ENCODE measurements at places on chromosomes 7 and 10. TPM values are rescaled to one million over a fixed set of nuclear protein-coding genes. Genes with fewer than 3 reads are reported as not detected.

DNA sequence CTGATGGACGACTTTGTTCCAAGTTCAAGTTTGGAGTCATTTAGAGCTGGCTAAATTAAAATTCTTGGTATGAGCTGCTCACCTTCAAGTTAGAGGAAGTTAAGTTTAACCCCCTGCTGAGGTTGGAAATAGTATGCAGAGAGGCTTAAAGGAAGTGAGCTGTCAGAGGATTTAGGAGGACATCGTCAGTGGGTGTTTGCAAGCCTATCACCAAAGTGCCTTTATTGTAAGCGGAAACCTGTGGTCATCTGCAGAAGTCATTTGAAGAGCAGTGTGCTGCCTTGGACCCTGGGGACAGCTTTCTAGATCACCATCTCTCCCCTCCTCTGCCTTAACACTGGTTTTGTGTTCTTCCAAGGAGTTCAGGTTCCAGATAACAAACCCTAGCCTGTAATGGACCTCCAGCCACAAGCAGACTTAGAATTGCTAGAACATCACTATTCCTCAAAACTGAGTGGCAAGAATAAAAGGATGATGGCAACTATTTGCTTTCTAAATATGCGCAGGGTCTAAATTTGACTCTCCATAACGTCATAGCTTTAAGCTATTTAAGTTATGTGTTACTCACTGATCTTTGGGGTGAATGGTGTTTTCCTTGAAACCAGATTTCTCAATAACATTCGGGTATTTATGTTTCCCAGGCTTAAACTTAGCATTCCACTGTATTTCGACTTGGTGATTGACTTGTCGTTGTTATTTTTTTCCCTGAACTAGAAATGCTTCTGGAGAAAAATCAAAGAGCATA is 93.4 kb downstream of the SLC39A12 start:
- DNase-seq, result peak; percentile 30

DNA sequence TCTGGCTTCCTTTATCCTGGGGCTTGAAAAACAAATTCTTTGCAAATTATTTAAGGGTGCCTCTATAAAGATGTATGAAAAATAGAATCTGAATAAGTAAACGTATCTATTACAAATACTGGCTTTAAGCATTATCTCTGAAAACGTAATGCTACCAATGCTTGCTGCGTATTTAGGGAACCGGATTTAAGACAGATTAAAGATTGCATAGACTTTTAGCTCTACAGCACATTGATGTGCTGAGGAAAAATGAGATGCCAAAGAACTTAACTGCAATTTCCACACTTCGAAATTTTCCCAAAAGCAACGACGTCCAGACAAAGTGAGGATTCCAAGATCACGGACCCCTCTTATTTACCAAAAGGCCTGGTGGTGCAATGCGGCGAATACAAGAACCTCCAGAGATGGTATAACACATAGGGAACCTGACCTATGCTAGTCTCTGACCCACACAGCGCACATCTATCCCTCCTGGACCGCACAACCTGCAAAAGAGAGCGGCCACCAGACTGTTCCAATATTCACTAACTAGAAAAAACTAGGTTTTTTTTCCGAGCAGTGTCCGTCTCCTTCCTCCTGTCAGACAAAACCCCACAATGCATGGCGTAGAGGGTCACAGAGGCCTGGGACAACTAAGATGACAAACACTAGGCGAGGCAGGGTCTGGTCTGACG is 34.3 kb upstream of the PHF14 start:
- no peak for DNase-seq

- DNase-seq, result peak; percentile 92
Observed at GRCh38 chr10:43846187-43846680, 197.6 kb upstream of the ZNF32 start.

DNA sequence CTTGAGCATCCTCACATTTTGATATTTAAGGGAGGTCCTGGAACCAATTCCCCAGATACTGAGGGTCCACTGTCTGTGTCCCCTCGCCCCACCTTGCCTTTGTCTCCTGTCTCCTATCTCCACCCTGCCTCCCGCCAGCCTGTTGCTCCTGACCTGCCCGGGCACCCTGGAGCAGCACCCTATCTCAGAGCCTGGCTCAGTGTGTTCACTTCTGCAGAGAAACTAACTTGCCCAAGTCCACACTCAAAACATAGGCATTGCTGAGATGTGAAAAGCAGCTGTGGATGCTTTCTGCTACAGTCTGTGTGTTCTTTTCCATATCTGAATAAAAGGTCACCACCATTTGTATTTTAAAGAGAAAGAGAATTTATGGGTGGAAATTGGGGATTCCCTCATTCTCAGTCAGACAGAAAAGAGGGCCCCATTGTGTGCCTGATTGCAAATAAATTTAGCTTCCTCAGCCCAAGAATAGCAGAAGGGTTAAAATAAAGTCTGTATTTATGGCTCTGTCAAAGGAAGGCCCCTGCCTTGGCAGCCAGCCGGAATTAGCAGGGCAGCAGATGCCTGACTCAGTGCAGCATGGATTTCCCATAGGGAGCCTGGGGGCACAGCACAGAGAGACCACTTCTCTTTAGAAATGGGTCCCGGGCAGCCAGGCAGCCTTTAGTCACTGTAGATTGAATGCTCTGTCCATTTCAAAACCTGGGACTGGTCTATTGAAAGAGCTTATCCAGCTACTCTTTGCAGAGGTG is 161.3 kb downstream of the EGFR start:
- peak; percentile 27 for DNase-seq

- no peak for DNase-seq
Observed at GRCh38 chr10:121662945-121663917, 65.0 kb upstream of the FGFR2 start.

DNA sequence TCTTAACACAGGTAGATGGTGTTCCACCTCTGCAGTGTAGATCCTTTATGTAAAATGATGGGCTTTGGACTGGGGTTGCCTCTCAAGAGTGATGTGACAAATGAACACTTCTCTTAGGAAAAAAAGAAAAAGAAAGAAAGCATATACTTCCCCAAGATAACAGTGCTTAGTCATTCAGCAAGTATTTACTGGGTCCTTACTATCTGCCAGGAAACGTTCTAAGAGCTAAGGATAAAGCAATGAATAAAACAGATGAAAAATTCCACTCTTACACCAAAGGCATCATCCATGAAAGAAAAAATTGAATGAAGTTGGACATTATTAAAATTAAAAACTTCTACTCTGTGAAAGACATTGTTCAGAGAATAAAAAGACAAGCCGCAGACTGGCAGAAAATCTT is 177.3 kb downstream of the C7orf25 start:
- DNase-seq, result peak; percentile 43

ELMO1 gene
- total RNA-seq, result 36.3 TPM

MINDY4 gene
- total RNA-seq, result 3.3 TPM
